Kidney tubule cell (primary cell): ENCODE measurements at places on chromosomes 5 and 9.

DNA sequence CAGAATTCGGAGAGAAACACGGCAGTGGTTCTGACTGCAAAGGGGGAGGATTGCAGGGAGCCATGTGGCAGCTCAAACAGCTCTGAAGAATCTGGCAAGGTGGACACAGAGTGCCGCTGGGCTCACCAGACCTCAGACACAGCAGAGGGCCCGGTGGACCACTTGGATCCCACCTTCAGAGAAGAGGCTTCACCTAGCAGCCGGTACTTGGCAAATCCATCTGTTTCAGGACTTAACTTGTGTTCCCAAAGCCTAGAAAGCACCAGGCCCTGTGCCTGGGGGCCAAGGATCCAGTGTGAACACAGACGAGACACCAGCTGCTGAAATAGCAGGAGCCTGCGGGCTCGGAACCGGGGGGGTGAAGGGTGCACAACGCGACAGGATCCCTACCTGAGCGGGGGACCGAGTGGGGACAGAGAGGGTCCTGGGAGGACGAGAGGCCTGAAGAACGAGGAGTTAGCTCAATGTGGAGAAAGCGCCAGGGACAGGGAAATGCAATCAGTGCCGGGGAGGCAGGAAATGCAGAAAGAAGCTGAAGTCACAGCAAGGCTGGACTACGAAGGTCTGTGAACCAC, 44.6 kb downstream of the BTNL9 start:
- DNase-seq: no peak

DNA sequence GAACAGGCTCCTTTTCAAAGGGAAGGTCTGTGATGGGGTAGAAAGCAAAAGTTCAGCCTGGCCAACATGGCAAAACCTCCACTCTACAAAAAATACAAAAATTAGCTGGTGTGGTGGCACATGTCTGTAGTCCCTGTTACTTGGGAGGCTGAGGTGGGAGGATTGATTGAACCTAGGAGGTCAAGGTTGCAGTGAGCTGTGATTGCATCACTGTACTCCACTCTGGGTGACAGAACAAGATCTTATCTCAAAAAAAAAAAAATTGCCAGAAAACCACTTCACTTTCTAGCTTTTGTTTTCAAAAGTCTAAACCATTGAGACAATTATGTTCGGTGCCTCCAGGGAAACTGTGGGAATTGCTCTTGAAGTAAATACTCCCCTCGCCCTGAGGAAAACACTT, 43.5 kb downstream of the S100Z start:
- no peak for DNase-seq

DNA sequence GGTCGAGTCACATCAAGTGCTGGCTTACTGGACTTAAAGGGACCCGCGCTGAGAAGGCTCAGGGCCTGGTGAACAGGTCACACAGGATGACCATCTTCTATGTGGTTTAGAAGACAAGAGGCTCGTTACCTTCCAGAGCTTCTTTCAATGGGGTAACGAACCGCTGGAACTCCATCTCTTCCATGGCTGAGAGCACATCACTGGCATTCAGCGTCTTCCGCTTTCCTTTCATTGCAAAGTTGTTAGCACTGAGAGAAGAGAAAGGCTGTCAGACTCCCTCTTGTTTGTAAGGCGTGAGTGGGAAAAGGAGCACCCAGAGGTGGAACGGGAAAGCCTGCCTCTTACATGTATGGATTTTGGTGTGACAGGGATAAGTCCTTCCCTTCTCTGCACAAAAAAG, 994 bp downstream of the POLE3 start:
- DNase-seq: peak; percentile 10

DNA sequence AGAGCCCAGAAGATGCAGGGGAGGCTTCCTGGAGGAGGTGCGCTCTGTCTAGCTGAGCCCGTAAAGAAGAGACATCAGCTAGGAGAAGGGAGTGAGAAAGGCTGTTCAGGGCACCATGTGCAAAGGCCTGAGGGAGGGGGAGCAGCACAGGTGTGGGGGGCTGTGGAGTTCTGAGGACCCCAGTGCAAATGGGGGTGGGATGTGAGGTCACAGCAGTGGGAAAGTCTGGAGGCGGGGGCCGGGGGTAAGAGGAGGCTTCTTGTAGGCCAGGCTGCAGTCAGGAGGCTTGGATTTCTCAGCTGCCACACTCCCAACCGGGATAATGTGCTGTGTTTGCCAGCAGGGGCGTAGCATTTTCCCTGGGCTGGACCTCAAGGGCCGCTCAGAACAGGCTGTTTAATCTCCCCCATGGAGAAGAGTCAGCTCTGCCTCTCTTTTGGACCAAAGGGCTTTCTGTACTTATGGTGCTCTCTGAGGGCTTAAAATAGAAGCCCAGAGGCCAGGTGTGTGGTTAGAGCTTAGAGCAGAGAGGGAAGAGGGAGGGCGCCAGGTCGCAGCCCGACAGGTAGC, 5.7 kb downstream of the NEURL1B start:
- DNase-seq: no peak

DNA sequence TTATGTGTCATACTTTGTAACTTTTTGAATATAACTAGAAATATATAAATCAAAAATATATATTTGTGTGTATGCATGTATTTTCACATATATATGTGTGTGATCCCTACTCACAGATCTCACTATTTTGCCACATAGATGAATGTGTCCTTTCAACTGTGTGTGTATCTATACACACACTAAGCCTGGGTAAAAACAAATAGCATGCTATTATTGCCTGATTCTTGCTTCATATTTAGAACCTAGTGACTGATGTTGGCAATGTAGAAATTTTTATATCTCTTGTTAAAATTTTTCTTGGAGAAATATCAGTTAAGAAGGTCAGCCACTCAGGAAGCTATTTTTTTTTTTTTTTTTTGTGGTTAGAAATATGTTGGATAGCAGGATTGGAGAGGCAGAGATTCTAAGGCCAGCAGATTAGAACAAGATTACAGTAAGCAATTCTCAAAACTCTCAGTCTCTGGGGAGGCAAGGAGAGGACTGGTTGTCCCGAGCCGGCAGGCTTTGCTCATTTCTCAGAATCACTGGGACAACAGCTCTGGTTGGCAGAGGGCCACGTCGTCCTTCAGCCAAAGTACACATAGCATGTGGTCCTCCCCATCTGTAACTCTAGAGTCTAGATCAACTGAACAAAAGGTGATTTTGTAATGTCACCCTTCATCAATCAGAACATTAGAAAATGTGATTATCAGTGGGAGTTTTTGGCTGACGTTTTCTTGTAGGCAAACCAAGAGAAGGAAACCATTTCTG, 19.7 kb downstream of the C6 start:
- peak; percentile 13 for DNase-seq

DNA sequence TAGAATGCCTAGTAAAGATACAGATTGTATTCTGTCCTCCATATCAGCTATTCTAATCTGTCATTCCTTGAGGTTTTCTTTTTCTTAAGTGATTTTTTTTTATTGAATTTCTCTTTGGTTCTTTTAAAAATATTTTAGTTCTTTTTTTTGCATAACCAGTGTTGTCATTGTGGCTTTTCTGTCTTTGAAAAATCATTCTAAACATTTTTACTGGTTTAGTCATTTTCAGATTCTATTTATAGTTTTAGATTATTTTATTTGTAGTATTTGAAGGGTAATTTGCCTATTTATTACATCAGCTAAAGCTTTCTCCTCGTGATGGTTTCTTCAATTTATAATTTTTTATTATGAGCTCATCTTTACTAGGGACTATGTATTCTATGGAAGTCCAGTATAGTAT, 78.1 kb downstream of the NDUFAF2 start:
- no peak for DNase-seq
